Fibroblast of lung (primary cell): ENCODE measurements at places on chromosomes 16 and 17.
A peak's percentile ranks its signal among the peaks of the same experiment; 100 is the strongest.

- DNase-seq = no peak
These were observed 61.6 kb downstream of the TNFRSF13B start for GRCh38 chr17:16910341-16910740.

DNA sequence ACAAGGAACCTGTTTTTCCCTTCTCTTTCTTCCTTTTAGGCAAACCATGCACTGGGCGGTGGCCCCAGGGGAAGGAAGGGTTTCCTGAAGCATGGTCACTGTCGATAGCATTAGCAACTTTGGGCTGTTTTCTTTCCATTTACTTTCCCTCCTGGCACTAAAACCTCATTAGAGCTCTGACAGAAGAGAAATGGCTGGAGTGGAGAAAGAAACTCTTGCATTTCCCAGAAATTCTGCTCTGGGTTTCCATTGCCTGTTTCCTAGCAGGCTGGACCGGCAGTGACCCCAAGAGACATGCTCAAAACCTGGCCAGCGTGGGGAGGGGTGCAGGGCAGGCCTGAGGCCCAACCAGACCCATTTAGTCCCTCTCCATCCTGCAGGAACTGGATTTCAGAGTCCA is 230.7 kb upstream of the CCL2 start:
- DNase-seq = no peak

DNA sequence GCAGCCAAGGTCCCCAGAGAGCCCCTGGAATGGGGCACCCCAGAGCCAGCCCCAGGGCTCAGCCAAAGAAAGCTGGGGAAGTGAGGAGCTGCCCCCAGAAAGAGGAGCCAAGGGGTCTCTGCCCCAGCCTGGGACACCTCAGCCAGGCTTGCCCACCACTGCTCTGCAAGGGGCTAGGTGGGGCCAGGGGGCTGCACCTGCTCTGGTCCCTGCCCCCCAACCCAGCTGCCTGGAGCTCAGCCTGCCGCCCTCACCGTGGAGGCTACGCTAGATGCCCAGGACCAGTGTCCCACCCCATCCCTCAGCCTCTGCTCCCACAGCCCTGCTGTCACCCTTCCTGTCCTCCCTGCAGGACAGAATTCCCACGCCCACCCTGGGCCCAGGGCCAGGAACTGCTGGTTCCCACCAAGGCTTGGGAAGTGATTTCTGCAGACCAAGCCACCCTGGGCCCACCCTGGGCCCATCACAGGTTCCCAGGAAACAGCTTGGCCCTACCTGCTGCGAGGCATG is 28.1 kb upstream of the KRT17 start:
- no peak for DNase-seq

DNA sequence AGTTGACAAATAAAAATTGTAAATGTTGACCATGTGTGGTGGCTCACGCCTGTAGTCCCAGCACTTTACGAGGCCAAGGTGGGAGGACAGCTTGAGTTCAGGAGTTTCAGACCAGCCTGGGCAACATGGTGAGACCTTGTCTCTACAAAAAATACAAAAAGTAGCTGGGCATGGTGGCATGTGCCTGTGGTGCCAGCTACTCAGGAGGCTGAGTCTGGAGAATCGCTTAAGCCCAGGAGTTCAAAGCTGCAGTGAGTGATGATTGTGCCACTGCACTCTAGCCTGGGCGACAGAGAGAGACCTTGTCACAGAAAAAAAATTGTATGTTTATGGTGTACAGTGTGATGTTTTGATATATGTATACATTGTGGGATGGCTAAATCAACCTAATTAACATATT is 119.6 kb downstream of the NPIPB5 start:
- no peak for DNase-seq

- DNase-seq = peak; percentile 28
These were observed 14.4 kb downstream of the GUCY2D start for GRCh38 chr17:8016632-8017424.

DNA sequence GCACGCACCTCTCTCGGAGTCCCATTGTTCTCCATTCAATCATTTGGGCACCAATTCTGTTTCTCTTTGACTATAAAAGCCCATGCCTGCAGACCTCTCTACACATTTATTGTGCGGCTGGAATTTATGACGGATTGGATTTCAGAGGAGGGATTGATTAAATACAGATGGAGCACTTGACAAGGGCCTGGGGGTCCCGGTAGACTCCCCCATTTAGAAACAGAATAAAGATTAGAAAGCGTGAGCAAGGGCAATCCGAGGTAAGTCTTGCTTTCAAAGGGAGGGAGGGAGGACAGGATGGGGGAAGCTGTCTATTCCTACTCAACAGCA is 15.1 kb upstream of the PITPNM3 start:
- DNase-seq = no peak

GRCh38 chr17:4513113-4514032 is 14.7 kb downstream of the SPNS2 start:
- DNase-seq = no peak

GRCh38 chr16:48538746-48539484 is 71.1 kb downstream of the N4BP1 start:
- DNase-seq = no peak

GRCh38 chr17:42584880-42585279 is 7.4 kb upstream of the PSMC3IP start:
- no peak for DNase-seq

DNA sequence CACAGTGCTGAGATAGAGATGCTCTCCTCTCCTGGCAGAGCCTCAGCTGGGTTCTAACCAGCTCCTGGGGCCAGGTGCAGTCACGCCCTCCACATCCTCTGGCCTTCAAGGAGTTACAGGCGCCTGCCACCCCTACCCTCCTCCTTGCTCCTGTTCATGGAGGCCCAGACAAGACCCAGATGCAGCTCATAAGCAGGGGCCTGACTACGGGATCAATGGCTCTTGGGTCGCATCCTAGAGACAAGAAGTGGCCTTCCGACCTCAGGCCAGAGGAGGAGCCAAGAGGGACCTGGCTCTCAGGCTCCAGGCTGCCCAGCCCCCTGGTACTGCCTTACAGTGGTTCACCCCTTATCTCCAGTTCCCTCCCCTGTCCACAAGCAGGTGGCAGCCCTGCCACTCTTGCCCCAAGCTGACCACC is 23.0 kb downstream of the ARHGAP27 start:
- DNase-seq = no peak

- DNase-seq = peak; percentile 82
These were observed 7.1 kb upstream of the FTSJ3 start for GRCh38 chr17:63834431-63835166.

- peak; percentile 73 for DNase-seq
These were observed 86.3 kb downstream of the MYH11 start for GRCh38 chr16:15770512-15770911.

DNA sequence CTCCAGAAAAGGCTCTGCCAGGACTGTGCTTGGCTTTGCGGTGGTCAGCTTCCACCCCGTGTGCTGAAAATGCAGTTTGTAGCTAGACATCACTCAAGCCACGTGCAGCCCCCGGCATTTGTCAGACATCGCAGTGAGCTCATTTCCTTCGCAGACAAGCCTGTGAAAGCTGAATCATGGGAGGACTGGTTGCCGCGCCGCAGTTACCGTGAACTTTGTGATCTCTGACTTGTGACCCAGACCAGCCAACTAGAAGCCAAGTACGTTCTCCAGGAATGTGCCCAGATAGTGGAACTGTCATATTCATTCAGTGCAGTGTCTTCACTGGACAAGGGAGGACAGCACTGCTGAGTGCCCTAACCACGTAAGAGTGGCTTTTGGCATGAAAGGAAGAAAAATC is 58.1 kb downstream of the NDE1 start:
- DNase-seq = peak; percentile 74

DNA sequence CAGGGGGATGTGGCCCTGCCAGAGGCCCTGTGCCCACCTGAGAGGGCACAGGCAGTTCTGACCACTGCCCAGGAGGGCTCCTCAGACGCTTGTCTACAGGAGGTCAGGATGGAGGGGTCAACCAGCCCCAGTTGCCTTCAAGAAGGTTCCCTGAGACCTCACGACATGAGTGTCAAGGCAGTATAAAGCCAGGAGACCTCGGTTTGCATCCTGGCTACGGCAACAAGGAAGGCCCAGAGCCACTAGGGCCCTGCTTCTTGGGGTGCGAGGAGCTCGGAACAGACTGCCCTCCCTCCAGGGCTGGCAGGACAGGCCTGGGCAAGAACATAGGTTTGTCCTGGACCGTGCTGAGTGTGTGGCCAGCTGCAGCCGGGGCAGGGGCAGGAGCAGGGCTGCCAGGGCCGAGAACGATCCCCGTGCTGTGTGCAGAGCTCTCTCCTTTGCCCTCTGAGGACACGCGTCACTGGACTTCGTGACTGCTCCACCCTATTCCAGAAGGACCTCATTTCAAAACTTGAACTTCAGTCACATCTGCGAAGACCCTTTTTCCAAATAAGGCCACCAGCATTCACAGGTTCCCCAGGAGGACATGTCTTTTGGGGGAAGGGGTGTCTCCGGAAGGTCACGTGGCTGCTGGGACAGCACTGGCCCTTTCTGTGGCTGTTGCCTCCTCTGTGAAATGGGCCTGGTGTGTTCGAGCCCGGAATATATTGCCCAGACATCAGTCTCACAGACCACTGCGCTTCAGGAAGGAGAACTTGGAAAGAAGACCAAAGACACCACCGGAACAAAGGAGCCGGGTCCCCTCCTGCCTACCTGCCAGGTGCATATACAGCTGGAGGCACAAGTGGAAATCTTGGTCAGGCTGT is 27.7 kb downstream of the SLC7A5 start:
- no peak for DNase-seq

DNA sequence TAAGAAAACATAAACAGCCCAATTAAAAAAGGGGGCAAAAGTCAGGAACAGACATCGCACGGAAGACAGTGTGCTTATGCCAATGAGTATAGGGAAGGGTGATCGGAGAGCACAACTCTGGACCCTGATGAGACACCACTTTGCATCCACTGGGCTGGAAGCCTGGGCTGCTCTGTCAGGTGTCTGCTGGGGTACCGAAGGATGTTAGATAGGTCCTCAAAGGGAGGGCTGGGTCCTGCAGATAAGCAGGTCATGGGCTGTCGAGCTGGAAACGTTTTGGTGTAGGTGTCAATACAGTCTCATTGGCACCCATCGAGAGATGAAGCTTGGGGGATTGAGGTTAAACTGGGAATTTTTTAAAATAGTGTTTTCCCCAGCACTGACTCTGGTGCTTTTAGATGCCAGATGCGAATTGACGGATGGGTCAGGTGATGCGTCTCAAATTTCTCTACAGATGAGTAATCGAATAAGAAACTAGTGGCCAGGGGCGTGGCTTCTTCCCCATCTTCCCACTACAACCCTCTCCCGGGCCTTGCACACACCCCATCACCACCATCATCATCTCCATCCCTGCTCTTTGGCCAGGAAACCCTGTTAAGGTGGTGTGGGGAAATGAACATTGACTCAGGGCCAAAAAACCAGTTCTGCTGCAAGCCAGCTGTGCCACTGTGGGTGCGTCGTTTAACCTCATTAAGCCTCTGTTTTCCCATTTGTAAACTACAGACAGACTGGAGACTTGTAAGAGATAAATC is 47.8 kb upstream of the IRF8 start:
- DNase-seq = no peak

GRCh38 chr16:66588981-66589713 is 9.9 kb downstream of the CMTM2 start:
- no peak for DNase-seq

GRCh38 chr17:3913531-3914311 is 2.5 kb downstream of the P2RX1 start:
- peak; percentile 59 for DNase-seq

DNA sequence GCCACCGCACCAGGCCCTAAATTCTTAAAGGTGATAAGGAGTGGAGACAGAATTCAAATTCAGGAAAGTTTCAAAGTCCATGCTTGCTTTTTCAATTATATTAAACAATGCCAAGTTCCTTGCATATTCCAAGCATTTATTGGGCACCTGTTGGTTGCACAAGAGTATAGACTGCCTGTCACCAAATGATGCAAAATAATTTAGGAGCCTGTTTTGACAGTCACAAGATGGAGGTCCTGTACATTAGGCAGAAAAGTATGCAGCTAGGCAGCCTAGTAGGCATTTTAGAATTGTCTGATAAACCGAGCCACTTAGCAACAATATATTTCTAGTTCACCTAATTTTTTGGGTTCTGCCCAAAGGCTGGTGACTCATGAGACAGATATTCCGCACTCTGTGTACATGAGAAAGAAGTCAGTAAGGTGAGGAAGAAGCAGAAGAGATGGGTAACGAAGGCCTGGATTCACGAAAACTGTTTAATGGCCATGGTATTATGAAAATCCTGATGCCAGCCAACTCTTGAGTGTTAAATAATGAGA is 7.3 kb downstream of the ACACA start:
- DNase-seq = no peak

- DNase-seq = no peak
These were observed 143.3 kb downstream of the USP31 start for GRCh38 chr16:23005951-23006350.

- DNase-seq = peak; percentile 16
These were observed 51.2 kb upstream of the MTMR4 start for GRCh38 chr17:58565389-58566311.

DNA sequence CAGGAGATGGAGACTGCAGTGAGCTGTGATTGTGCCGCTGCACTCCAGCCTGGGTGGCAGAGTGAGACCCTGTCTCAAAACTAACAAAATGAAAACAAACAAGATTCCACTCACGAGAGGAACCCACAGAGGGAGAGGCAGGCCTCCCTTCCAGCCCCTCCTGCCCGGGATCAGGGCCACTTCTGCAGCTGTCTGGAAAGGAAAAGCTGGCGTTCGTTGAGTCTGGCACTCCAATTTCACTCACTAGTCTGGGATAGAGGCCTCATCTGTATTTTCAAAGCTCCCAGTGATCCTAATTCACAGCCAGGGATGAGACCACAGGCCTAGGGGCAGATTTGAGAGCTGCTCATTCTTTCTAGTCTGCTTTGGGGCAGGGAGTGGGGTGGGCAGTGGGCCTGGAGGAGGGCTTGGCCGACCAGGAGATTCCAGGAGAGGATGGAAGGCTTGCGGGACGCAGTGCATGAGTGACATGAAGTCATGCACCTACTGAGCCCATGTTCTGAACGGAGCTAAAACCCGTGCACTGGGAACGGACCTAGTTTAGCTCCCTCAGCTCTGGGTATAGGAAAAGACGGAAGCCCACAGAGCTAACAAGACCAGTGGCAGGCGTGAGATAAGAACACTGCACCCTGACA is 54.0 kb downstream of the COTL1 start:
- no peak for DNase-seq

DNA sequence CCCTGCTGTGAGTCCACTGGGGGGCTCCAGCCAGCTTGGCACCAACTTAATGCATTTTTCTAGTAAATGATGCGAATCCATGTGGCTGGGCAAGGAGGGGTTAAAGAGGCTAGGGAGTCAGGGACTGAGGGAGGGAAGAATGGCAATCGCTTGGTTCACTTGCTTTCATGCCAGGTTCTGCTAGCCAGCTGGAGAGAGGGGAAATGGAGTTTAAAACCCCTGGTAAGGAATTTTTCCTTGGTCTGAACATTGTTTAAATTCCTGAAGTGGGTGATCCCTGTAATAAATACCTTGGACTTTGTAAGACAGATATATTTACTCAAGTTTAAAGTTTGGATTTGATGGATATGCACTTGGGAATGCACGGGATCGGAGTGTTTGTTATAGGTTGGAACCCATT is 22.8 kb downstream of the ANKFN1 start:
- peak; percentile 73 for DNase-seq

DNA sequence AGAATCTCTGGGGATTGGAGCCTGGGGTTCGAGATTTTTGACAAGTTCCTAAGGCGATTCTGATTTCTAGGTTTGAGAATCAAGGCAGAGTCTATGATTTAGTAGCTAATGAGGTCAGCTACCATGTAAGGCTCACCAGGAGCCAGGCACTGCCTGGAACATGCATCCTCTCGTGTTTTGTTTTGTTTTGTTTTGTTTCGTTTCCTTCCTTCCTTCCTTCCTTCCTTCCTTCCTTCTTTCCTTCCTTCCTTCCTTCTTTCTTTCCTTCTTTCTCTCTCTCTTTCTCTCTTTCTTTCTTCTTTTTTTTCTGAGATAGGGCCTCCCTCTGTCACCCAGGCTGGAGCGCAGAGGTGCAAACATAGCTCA is 39.1 kb downstream of the SRCIN1 start:
- no peak for DNase-seq

- DNase-seq = no peak
These were observed 141.0 kb upstream of the CIBAR2 start for GRCh38 chr16:85253084-85253941.
